GM23248 (cell line): ENCODE measurements at places on chromosomes 2 and 18. TPM values are rescaled to one million over a fixed set of nuclear protein-coding genes. Genes with fewer than 3 reads are reported as not detected.

The HRH4 gene
- total RNA-seq = not detected in 2 replicates

The EVX2 gene
- total RNA-seq = not detected in 2 replicates

The GAREM1 gene
- 0.51 and 1.2 TPM in 2 replicates for total RNA-seq

The FAM237A gene
- not detected in 2 replicates for total RNA-seq

The SLC9A4 gene
- not detected in 2 replicates for total RNA-seq

The FLACC1 gene
- total RNA-seq = 0.38 and 2.3 TPM in 2 replicates

The TMEM163 gene
- not detected in 2 replicates for total RNA-seq

The TMEM214 gene
- 74.9 and 90.4 TPM in 2 replicates for total RNA-seq

The TEX44 gene
- not detected in 2 replicates for total RNA-seq

The CABLES1 gene
- 5.7 and 8.9 TPM in 2 replicates for total RNA-seq

The GPAT2 gene
- total RNA-seq = 0.65 and 1.0 TPM in 2 replicates

The ITGA6 gene
- total RNA-seq = 45.4 and 47.7 TPM in 2 replicates
